ENCODE measurements at places on chromosomes 6 and 20. TPM values are rescaled to one million over a fixed set of nuclear protein-coding genes. Genes with fewer than 3 reads are reported as not detected.

The CTCFL gene
- total RNA-seq = not detected

The PEDS1 gene
- 15.3 TPM for total RNA-seq

The TCF15 gene
- not detected for total RNA-seq

The ORC3 gene
- 24.6 TPM for total RNA-seq

The WDR27 gene
- total RNA-seq = 19.0 TPM

The PRICKLE4 gene
- 1.2 TPM for total RNA-seq

The FBXO30 gene
- total RNA-seq = 15.4 TPM

The CGA gene
- total RNA-seq = not detected

The EPPIN gene
- not detected for total RNA-seq

The FYN gene
- 40.1 TPM for total RNA-seq

The SLC17A3 gene
- total RNA-seq = not detected

The PRR18 gene
- not detected for total RNA-seq

The TMEM200A gene
- 402 TPM for total RNA-seq

The ZC2HC1B gene
- not detected for total RNA-seq

The RPN2 gene
- 530 TPM for total RNA-seq

The MAN1A1 gene
- total RNA-seq = 77.1 TPM

The CCN6 gene
- not detected for total RNA-seq

The EMILIN3 gene
- total RNA-seq = not detected

The RAD21L1 gene
- total RNA-seq = 0.59 TPM

Measured in smooth muscle cell of the umbilical artery (primary cell).